ENCODE measurements at places on chromosomes 11 and 22.

DNA sequence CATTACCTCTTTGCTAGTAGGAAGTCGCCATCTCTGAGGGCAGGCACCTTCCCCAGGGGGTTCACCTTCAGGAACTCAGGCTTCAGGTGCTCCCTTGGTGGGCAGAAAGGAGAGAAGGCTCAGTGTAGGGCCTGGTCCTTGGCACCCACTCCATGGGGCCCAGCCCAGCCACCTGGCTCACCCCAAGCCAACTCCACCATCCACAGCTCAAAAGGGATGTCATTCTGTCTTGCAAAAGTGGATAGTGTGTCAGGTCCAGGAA, 2.7 kb upstream of the GSTT4 start:
- DNase-seq = no peak

DNA sequence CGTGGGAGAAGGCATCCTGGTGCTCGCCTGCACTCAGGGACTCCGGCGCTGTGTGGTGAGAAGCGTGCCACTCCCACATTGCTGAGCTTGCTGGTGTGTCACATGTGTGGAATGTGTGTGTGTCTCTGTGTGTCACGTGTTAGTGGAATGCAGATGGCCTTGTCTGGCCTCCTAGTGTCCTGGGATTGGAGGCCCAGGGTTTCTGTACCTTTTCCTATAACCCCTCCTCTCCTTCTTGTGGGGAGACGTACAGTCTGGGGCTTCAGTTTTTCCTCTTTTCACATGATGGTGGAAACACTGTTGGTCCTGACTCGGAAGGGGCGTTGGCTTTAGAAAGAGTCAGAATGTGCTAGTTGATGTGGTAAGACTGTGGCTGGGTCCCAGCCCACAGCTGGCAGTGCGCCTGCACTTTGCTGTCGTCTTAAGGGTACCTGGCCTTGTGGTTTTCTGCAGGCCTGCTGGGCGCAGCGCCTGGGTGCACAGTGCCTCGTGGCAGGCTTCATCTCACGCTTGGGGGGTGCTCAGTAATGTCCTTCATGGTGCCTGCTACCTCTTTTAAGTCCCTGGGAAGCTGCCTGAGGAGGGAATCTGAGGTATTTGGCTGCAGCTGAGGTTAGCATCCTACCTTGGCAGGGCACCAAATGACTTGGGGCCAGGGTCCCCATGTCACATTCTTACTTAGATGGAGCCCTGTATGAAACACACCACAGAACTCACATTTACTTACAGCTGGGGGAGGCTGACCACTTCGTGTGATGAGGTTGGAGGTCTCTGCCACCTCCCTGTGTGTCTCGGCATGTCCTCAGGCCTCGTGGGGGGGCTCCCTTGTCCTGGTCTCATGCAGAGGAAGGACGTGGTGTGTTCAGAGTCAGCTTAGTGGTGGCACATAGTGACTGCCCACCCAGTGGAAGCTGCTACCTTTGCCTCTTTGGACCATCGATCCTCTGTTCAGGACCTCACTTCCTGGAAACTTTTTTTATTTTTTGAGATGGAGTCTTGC, 61.9 kb downstream of the MED15 start:
- no peak for DNase-seq

DNA sequence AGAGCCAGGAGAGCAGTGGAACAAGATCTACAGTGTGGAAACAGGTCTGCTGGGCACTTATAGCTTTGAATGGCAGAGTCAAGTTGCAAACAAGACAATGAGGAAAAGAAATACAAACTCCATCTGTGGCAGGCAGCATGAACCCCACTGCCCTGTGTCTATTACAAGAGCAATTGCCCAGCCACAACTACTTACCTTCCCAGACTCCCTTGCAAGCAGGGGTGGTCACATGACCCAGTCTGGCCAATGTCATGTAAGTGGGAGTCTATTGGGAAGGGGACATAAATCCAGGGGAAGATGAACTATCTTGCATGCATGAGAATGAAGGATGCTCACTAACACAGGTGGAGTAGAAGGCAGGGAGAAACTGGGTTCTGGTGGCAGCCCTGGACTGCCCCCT, 44.1 kb upstream of the RFPL3 start:
- DNase-seq = no peak

GRCh38 chr11:27313157-27313821, 49.7 kb downstream of the CCDC34 start:
- no peak for DNase-seq

DNA sequence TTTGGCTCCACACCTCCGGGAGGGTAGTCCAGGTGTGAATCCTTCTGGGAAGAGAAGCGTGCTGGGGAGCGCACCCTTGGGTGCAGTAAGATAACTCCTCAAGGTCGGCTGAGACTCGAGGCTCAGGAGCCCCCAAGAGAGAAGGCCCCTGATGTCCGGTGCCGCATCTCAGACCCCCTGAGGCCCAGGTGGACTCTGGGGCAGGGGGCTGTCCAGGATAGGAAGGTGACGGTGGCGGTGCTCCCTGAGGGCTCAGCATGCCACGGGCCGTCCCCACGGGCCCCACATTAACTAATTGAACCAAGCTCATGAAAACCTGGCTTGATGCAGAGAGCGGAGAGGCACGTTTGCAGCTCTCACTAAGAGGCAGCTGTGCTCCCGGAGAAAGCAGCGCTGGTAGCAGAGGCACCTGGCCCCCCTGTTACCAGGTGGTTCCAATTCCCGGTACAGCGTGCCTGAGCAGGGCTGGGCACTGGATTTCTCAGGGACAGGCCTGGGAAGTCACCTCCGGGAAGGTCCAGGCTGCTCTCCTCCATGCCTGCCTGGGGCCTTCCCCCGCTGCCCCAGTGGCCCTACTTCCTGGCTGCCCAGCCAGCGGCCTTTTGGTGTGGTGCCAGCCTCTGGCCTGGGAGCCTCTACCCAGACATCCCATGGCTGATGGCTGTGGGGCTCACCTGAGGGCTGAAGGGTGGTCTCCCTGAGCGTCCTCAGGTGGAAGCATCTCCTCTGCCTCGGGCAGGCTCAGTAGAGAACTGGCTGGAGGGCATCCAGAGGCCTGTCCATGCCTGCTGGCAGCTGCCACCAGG, 1.1 kb downstream of the KCNQ1 start:
- no peak for DNase-seq

DNA sequence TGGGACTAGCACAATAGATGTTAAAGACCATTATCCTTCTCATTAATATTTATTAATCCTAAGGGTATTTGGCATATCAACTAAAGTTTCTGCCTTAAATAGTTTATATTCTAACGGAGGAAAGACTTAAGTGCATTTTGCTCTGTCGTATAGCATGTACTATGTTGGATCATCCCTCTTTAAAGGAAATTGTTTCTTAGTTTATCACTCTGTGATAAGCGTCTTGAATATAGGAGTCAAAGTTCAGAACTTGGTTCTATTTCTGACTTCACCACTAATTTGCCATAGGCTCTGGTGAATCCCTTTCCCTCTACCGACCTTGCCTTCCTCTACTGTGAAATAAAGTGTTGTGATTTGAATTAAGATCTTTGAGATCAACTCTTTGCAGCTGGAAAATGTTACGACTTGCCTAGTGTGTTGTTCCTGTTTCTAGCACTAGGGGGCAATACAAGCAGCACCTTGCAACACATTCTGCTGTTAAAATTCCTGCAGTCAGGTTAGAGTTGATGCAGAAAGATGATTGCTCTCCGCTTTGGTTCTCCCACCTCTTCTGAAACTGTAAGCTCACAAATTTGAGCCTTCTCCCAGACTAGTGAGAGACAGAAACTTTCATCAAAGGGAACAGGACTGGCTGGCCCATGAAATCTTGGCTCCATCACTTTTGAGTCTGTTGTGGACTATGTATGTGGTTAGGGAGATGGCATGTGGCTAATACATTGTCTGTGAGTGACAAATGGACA, 27.8 kb upstream of the ZNRF3 start:
- DNase-seq = peak; percentile 54

DNA sequence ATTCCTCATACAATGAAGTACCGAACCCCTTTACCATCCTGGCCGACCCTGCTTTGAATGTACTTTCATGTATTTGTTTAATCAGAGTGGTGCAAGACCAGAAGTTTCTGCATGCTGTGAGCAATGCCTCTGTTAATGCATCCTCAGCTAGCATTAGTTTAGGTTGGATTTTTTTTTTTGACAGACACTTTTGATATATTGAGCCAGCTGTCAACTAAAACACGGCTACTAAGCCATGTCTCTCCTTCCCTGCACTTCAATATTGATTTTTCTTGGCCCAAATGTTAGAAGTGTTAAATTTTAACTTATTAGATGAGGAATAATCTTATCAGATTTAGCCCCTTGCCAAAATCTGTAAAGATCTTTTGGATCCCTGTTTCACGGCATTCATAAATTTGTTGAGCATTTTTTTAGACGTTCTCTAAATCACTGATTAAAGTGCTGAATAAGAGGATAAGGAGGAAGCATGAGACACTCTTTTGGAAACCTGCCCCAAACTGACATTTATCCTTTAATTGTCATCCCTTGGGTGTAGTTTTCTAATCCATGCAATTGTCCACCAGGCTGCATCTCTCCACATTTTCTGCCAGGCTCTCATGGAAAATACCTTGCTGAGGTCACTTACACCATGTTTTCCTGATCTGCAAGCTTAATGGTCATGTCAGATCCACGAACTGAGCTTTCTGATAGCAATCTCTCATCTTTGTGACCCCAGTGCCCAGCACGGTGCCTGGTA, 130.7 kb downstream of the FEZ1 start:
- no peak for DNase-seq

DNA sequence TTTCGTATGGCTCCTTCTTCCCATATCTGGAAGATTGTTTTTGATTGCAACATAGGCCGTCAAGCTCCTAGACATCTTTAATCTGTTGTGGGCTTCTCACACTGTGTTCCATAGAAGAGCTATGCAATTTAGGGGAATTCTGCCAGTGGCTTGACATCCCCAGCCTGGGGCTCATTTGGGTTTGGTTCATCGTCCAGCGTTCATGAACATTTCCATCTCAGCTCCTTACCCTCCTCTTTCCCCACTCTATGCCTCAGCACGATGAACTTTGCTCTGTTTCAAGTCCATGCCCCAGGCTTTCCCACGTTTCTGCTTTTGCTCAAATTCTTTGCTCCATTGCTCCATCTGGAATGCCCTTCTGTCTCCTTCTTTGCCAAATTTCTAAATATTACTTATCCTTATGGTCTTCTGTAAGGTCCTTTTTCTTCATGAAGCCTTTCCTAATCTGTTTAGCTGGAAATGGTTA, 26.1 kb upstream of the CLMP start:
- DNase-seq = no peak

GRCh38 chr11:47376525-47377371, 1.6 kb downstream of the SPI1 start:
- no peak for DNase-seq

DNA sequence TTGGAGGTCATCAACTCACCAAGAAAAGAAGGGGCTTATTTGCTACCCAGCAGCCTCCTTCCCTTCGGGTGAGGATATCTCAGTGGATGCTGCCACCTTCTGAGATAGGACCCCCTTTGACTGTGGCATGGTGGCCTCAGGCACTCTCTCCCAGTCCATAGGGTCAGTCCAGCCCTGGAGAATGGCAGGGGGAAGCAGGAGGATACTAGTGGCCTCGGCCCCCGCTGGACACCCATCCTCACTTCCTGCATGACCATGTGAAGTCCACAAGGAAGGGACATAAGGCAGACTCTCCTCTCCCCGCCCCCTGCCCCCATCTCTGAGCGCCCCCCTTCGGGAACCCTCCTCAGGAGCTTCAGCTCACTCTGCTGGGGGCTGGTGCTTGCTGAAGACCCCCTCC, 24.4 kb downstream of the TPBGL start:
- DNase-seq = no peak

DNA sequence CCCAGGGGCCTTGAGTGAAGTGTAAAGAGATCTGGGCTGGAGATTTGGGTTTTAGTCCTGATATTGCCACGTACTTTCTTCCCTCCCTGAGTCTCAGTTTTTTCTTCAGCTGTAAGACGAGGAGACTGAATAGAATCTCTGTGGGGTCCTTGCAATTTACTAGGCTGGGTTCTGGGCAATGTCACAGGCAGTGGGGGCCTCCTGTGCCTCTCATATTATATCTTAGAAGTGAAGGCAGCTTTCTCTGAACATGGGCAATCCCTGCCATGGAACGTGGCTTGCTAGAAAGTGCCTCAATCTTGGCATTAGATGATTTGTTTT, 62.0 kb upstream of the PTPRJ start:
- no peak for DNase-seq

- DNase-seq = no peak
Observed at GRCh38 chr11:534396-535209, 773 bp downstream of the HRAS start.

- no peak for DNase-seq
Observed at GRCh38 chr22:30891443-30891755, 77.2 kb downstream of the MORC2 start.

Data from GM19239 (cell line).